ENCODE measurements at places on chromosomes 2 and 18.

- DNase-seq = no peak
Measured at GRCh38 chr2:2633017-2633416, 301.9 kb upstream of the MYT1L start.

DNA sequence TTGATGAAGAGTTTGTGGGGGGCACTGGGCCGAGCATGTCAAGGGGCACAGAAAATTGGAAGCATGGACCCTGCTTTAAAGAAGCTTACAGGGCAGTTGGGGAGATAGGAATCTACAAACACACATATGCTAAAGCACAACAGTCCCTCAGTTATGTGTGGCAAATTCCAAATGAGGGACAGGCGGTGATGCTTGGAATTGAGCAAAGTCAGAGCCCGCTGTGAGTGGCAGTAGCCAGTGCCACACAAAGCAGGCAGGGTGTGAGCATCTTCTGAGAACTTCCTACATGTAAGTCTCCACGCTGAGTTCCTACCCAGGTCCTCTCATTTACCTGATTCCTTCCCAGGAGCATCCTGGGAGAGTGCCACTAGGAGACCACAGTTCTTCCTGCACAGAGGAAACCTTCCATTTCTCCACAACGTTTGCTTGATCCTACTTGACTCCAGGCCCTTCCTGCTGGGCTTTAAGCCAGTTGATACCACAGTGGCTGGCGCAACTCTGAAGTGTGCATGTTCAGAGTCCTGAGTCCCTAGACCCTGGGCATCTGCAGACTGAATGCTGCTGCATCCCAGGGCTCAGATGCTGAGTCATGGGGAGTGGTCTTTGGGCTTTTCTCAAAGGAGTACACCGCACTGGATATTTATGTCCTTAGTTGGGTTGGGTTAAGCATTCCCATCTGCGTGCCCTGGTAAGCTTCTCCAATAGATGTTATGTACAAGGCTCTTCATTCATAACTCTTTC is 287.3 kb upstream of the REV1 start:
- no peak for DNase-seq

DNA sequence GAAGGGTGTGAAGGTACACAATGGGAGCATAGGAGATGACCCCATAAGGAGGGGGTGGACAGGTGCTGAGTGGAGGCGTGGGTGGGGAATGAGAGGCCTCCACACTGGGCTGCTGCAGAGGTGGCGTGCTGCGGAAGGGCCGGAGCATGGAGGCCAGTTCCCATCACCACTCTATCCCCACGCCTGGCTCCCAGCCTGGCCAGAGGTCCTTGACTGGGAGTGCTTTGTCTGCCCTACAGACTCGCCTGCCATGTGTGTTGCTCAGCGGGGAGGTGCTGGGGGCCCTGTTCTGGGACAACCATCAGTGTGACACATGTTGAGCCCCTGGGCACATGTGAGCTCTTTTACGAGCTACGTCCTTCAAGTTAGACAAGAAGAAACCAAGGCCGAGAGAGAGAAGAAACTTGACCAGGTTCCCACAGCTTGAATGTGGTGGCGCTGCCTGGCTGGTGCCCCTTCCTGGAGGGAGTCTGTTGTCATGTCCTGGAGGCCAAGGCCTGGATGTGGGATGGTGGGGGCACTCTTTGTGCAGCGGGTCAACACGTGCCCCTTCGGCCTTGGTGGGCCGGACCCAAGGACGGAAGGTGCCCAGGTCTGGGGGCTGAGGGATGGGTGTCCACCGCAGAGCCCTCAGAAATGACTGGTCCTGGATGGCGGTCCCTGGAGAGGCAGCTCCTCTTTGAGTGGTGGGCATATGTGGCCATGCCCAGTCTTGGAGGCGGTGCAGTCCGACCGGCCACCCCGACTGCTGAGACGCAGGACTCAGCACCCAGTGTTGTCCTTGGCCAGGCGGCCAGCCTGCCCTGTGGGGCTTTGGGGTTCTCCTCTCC is 1.2 kb upstream of the INPP5D start:
- DNase-seq = no peak

- DNase-seq = no peak
Measured at GRCh38 chr18:27214831-27215230, 29.7 kb upstream of the CHST9 start.

GRCh38 chr18:54444319-54444914 is 86.7 kb downstream of the C18orf54 start:
- peak; percentile 32 for DNase-seq

DNA sequence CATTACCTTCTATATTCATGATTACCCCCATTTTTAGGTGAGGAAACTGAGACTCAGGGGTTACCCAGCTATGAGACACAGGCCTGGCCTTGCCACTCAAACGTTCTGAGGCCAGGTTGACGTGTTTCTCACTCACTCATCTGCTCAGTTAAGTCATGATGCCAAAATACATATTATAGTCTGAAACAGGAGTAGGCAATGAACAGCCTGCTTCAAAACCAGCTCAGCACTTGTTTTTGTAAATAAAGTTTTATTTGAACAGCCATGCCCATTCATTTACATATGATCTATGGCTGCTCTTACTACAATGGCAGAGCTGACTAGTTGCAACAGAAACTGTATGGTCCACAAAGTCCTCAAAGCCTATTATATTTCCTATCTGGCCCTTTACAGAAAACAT is 74.1 kb upstream of the SMAD2 start:
- no peak for DNase-seq

GRCh38 chr2:238921259-238921658 is 73.4 kb downstream of the TWIST2 start:
- no peak for DNase-seq

DNA sequence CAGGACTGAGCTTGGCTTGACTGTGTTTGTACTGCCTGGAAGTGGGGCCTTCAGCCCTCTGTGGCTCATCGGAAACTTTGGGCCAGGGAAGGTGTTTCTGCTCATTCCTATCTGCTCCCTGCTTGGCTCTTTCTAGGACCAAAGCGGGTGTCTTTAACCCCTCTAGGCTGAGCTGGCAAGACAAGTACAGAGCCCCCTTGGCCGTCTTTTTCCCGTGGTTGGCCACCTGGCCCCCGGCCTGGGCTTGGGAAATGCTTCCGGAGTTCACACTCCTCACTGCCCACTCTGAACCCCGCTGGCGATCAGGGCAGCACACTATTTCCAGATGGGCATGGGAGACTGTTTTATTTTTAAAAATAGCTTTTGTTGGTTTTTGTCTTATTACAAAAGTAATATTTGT is 243.0 kb downstream of the DYSF start:
- no peak for DNase-seq

- DNase-seq = no peak
Measured at GRCh38 chr18:54690198-54690597, 99.2 kb downstream of the DYNAP start.

DNA sequence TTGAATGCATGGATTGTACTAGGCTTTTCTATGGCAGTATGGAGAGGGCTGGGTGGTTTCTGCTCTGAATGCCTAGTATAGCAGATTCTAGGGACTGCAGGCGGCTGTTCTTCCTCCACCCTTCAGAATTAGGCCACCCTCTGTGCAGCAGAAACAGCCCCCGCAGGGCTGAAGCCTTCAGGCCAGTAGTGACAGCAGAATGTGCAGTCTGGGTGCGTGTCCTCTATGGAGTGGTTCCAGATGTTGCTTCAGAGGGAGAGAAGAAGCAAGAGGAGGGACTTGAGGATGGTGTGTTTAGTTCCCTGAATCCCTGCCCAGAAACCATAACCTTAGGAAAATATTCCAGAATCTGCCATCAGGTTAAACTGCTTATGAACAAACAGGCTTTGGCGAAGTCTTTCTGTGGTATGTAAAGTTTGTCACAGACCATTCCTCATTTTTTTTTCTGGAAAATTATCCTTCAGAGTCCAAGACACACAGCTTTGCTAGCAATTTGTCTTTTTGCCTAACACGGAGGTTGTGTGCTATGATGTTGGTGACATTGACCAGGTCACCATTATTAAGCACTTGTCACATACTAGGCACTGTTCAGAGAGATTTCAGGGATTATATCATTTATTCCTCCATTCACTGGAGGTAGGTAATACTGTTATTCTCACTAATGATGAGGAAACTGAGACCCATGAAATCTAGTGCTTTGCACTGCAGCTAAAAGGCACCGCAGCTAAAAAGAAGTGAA is 21.1 kb downstream of the CASP10 start:
- no peak for DNase-seq

DNA sequence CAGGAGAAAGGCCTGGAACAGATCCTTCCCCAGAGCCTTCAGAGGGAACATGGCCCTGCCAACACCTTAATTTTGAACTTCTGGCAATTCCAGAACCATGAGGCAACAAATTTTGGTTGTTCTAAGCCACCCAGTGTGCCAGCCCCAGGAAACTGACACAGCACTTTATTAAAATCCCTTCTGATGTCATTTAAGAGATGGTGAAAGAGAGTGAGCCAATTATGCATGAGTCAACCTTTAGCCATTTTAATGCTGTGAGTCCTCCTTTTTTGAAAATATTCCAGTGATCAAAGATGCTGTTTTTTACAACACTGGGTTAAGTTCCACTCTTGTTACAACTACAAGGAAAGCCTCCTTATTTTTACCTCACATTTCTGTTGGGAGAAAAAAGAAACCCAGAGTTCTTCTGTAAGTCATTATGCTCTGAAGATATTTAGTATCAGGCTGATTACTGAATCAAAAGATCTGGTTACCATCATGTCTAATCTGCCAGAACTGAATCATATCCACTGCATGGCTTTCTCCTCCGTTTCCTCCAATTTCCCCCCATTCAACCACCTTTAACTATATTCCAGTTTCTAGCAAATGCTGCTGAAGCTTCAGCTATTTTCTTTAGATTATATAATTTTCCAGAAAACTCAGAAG is 235.4 kb downstream of the TXNL1 start:
- DNase-seq = no peak

DNA sequence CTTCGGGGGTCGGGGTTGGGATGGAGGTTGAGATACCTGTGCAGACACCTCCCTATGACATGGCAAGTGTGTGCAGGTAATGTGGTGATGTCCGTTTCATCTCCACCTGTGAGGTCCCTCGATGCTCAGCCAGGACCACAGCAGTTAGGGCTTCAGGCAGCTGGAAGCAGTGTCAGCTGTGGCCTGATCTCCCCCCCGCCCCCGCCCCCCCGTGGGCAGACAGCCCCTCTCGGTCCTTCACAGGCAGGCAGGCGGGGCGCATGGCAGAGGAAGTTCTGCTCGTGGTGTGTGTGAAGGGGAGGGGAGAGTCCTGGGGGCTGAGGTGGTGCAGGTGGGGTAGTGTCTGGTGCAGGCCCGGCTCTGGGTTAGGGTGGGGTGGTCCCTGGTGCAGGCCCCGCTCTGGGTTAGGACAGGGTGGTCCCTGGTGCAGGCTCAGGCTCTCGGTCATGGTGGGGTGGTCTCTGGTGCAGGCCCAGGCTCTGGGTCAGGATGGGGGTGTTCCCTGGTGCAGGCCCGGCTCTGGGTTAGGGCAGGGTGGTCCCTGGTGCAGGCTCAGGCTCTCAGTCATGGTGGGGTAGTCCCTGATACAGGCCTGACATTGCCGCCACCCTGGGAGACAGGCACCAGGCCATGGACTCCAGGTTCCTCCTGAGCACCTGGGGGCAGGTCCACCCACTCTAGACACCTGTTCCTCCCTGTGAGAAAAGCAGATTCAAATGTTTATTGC is 94.3 kb downstream of the NFATC1 start:
- DNase-seq = no peak

- no peak for DNase-seq
Measured at GRCh38 chr2:236960531-236960930, 125.2 kb upstream of the COPS8 start.

- DNase-seq = peak; percentile 41
Measured at GRCh38 chr2:126507425-126507911, 148.5 kb upstream of the GYPC start.

DNA sequence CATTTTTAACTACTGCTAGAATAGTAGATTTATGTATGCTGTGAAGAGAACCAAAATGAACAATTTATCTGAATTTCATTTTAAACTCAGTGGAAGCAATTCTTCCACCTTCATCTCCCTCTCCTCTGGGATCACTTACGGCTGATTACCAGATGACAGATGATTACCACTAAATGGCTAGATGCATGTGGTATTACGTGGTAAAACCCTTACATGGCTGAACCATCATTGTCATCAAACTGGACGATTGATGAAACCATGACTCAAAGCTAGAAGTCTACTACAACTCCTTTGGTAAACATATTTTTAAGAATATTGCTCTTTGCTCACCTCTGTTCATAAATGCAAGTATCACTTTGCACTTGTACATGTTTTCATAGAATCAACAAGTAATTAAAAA is 48.5 kb upstream of the DOCK10 start:
- DNase-seq = no peak

DNA sequence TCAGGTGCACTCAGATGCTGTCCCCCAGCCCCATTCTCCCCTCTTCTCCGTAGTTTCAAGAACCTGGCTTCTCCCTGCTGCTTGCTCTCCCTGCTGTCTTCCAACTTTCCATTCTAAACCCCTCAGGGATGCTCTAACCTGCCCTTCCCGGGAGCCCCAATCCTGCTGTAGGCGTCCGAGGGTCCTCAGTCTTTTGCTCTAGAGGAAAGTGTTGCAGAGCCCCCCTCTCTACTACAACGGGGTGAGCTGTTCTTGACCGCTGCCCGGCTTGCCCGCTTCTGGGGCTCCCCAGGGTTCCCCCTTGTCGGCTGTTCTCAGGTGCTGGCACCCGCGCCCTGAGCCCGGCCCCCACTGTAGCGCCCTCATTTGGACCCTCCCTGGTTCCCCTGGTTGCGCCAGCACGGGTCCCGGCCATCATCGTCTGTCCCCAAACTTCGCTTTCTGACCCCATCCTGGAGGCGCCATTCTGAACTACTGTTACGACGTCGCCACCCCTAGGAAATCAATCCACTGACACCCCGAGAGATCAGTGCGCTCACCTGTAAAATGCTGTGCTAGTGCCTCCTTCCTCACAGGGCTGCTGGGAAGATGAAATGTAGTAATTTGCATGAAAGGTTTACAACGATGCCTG is 31.9 kb upstream of the REG3G start:
- no peak for DNase-seq

DNA sequence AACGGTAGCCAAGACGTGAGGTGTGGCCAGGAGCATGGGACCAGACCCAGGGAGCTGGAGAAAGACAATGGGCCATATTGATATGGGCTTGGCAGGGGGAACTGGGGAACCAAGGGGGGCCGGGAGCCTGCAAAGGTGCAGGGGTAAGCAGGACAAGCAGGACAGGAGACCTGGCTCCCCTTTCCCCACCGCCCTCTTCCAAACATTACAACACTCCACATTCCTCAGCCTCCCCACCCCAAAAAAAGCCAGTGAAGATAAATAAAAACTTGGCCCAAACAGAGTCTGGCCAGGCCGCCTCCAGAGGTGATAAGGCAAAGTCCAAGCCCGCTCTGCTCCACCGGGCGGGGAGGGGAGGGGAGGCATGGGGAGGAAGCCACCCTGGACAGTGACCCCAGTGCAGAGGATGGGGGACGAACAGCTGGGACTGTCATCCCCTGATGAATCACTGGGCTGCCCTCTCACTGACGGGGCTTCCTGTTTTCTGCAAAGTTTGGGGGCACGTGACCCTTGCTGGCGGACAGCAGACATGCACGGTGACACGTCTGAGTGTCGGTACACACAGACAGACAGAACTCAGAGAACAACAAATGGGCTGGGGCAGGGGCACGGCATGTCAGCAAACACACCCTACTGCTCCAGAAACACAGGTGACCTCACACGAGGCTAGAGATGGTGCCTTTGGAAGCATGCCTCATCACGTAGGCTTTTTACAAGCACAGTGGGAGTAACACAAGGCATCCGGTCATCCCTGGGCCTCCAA is 100.2 kb downstream of the TNS1 start:
- DNase-seq = peak; percentile 100

- peak; percentile 64 for DNase-seq
Measured at GRCh38 chr2:138032334-138032733, 68.1 kb downstream of the HNMT start.

Measured in HepG2 (cell line).